Neural crest cell (in vitro differentiated cells): ENCODE measurements at places on chromosomes 3 and 15. TPM values are rescaled to one million over a fixed set of nuclear protein-coding genes. Genes with fewer than 3 reads are reported as not detected.

GRCh38 chr3:156817646-156818272, 8.4 kb upstream of the LEKR1 start:
- peaks cover 13% of the 10 kb centered on the region for H3K27me3 ChIP-seq
- H3K4me1 ChIP-seq, result peaks cover 32% of the 10 kb centered on the region
- no peak overlapping the region for H3K27ac ChIP-seq
- H3K4me3 ChIP-seq, result peak overlapping the region; percentile 93
- no peaks in the 10 kb centered on the region for H3K36me3 ChIP-seq
- DNase-seq, result no peak

GRCh38 chr3:10238345-10239183, 9.7 kb upstream of the TATDN2 start:
- no peaks in the 10 kb centered on the region for H3K36me3 ChIP-seq
- H3K27me3 ChIP-seq, result no peaks in the 10 kb centered on the region
- H3K4me1 ChIP-seq, result no peaks in the 10 kb centered on the region

DNA sequence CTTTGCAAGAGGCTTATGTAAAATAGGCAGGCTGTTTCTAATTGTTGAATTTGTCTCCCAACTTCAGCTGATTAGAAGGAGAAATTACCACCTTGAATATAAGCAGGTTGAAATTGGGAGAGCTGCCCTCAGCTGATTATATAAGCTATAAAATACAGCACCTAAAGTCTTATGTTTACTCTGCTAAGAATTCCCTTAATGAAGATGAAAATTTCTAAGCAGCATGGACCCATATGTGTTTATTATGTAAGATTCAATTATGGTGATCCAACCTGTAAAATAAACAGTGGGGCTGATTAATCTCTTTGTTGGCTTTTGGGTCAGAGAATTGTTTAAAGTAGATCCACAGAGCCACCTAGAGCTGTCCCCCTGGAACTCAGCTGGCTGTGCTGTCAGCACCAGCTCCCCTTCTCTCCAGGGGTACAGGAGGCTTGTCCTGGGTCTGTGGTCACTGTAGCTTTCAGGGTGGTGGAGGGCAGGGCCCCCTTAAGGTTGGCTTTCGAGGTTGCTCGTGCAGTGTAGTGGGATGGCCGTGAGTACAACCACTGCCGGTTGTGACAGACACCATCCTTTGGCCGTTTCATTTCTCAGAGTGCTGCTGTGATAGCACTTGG, 9.5 kb downstream of the SLCO3A1 start:
- H3K27me3 ChIP-seq, result no peaks in the 10 kb centered on the region
- peaks cover 6% of the 10 kb centered on the region for H3K4me1 ChIP-seq
- H3K27ac ChIP-seq, result peak overlapping the region; percentile 17
- no peak for DNase-seq
- H3K36me3 ChIP-seq, result no peaks in the 10 kb centered on the region
- H3K4me3 ChIP-seq, result no peak overlapping the region

SRGAP3 gene
- 58.4 and 60.5 TPM in 2 replicates for total RNA-seq

GRCh38 chr15:64930019-64930652, 18.4 kb downstream of the ANKDD1A start:
- no peak for DNase-seq
- H3K4me1 ChIP-seq, result peaks cover 13% of the 10 kb centered on the region
- H3K27me3 ChIP-seq, result no peaks in the 10 kb centered on the region
- H3K27ac ChIP-seq, result peak overlapping the region; percentile 86
